ENCODE measurements at places on chromosomes 2 and 18.

- DNase-seq, result no peak
Measured at GRCh38 chr2:75055820-75056675, 97.6 kb downstream of the POLE4 start.

- no peak for DNase-seq
Measured at GRCh38 chr2:74707837-74708236, 53.8 kb downstream of the SEMA4F start.

DNA sequence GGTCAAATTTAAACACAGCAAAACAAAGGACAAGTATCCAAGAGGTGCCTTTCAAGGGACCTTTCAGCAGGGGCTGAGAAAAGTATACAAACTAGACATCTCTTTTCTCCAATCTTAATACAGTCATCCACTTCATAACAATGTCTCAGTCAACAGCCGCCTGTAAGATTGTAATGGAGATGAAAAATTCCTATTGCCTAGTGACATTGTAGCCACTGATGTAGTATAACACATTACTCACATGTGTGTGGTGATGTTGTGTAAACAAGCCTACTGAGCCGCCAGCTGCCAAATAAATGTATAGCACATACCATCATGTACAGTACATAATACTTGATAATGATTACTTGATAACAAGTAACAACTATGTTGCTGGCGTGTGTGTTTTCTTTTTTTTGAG, 31.0 kb downstream of the VIT start:
- DNase-seq, result no peak

DNA sequence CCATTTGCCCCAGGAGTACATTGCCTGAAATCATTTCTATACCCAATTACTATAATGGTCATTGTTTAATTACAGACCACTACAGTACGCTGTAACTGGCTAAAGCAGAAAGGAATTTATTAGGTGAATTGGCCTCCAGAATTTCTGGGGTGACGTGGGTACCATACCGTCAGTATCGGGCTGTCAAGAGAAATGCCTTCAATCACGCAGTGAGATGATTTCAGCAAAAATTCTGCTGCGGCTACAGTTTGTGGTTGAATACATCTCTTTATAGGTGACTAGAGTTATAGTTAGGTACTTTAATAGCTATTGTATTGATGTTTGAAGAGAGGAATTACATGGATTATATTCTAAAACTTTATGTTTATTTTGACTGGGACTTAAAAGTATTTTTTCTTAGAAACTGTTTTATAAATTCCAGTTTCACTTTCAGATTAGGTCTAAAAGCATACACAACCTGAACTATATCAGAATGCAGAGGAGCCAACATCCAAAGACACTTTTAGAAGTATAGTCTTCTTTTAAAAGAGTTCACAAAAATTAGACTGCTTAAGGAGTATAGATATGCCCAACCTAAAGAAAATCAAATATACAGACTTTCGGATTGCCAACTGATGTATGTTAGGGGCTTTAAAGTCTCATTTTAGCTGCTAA, 128.4 kb downstream of the TTC27 start:
- no peak for DNase-seq

- no peak for DNase-seq
Measured at GRCh38 chr2:24915796-24916195, 4.2 kb downstream of the ADCY3 start.

- no peak for DNase-seq
Measured at GRCh38 chr2:36125702-36126101, 229.9 kb upstream of the CRIM1 start.

GRCh38 chr2:28395334-28396061, 2.8 kb downstream of the FOSL2 start:
- no peak for DNase-seq

DNA sequence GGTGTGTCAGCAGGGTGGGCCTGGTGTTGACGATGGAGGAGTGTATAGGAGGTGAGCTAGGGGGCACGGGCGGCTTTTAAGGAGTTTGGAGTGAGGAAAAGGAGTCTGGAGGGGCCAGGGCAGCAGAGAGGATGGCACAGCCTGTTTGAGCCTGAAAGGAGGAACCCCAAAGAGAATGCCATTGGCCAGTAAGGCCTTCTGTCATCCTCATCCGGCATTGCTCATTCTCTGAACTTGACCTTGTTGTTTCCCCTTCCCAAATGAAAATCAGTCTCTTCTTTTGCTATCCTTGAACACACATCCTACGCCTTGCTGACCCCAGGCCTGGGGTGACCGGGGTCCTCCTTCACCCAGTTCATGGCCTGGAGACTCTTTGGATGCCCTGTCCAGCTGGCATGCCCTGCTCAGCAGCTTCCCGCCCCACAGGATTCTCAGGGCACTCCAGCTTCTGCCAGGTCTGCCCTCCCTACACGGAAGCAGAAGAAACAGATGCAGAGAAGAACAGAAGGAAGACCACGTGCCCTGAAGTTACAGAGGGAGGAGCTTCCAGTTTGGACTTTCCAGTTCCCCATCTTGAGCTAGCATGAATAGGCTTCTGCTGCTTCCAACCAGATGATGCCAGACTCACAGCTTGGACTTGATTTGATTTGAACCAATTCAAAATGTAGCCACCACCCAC, 20.5 kb upstream of the KIF3C start:
- no peak for DNase-seq

DNA sequence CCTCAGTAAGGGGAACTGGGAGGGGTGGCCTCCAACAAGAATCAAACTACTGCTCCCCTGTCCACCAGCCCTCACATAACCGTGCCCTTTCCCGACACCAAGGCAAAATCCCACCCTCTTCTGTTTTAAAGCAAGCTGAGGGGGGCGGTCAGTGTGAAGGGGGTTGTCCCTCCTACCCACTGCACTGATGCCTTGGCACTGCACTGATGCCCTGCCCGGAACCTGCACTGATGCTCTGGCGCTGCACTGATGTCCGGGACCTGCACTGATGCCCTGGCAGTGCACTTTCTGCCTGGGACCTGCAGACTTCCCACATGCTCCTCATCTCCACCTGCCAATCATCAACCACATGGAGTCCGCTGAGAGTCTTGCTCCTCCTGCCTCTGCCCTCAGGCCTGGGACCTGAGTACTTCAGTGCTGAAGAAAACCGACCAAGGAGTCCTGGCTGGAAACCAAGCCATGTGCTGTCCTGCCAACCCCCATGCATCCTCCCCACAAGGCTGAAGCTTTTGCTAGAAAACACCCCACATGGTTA, 179.5 kb downstream of the SMAD2 start:
- DNase-seq, result no peak

DNA sequence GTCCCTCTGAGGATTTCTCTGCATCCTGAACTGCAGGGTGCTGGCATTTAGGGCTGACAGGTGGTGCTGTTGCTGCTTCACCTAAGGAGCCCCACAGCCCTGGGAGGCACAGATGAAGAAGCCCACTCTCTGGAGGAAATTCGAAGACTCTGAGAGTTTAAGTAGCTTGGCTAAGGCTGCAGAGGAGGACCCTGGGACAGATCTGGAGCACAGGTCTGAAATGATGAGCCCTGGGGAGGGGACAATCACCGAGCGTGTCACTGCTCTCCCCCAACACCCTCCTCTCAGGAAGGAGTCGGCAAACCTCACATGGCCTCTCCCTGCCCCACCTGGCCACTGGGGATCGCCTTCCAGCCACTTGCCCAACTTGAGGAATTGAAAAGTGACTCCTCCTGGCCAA, 18.6 kb downstream of the CYP27C1 start:
- no peak for DNase-seq

DNA sequence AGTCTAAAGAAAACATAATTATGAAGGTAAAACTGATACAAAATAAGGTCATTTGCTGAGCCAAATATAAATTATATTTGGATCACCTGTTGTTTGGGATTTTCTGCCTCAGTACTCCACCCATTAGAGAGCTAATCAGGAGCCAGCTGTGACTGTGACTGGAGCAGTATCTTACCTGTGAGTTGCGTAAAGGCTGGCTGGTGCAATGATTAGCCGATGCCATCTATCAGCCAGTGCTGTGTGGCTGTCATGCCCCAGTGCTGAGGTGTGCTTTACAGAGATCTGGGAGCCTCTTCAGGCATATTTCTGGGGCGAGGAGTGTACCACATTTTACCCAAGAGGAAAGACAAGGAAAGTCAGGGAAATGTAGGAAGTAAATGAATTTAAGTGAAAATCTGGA, 191.8 kb downstream of the LRRTM1 start:
- DNase-seq, result no peak

DNA sequence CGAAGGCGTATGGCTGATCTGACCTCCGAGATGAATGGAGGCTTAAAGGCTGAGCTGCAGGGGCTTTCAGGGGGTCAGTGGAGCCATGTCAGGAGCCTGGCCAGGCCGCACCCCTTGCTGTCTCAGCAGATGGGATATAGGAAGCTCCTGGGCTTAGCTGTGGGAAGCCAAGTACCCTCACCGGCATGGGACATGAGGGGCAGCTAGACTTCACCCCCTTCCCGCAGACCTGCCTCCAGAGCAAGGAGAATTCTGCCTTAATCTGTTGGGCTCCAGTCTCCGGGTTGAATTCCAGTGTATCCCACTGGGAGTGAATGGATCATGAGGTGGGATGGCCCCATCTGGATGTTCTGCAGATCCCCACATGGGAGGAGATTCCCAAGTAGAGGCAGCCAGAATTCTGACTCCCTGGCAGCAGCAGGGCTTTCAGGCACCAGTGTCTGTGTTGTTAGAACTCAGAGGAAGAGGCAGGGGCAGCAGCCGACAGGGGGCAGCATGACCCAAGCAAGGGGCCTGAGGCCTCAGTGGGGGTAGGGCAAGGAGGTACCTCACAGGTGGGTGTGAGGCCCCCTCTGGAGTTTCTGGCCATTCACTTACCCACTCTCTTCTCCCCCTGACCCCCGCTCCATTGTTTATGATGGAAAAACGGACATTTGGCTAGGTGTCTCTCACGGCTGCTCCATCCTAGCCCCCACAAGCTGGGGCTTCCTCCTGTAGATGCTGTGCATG, 19.1 kb downstream of the CAPG start:
- peak; percentile 81 for DNase-seq

DNA sequence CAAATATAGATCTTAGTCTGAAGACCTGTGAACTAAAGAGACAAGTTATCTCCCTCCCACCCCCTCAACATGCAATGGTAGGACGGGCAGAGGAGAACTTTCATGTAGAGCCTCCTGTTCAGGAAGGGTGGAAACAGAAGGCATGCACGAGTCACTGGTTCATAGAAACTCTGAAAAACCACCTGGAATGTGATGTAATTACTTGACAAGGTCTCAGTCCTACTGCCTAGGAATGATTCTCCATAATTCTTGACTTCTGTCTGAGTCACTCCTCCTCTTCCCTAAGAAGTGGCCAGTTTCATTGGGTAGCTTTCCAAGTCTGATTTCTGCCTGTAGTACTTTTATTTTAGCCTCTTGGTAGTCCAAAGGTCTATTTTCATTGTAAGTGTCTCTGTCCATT, 277.3 kb downstream of the PTPRM start:
- no peak for DNase-seq

DNA sequence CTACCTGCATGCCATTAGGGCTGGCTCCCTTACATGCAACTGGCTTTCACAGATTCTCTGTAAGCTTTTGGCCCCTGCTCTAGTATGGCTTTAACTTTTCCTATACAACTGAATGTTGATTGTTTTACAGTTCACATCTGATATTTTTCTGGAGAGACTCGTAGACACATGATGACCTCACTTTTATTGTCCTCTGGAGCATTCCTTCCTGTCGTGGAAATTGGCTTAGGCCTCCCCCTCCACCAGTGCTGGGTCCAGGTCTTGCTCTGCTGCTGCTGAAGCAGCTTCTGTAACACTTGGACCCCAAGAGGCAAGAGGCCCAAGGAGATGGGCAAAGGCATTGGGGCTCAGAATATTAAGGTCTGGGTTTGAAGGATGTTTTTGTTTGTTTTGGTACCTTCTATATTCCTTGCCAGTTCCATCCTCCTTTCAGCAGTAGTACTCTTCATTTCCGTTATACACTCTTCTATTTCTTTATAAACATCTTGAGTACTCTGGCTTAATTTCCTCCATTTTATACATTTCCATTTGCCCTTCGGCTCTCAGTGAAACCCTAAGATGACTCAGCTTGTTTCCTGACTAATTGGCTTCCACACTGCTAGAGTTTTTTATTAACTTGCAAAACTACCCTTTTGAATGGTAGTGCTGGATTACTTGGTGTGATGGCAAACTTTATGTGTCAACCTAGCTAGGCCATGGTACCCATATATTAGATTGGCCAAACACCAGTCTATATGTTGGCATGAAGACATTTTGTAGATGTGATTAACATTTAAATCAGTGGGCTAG, 219.8 kb downstream of the CDCA7 start:
- DNase-seq, result no peak

DNA sequence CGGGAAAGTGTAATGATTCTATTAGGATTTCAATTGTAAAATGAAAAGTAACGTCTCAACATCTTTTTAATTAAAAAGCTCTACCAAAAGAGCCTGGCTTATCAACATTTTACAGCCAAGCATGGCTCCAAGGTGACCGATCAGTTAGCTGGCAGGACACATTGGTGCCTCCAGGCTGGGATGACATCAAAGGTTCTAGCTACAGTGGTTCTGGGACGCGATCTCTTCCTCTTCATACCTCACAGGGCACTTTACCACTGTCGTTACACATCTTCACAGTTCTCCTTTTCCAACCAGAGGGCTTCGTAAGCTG, 693 bp downstream of the ORC2 start:
- no peak for DNase-seq

GRCh38 chr2:71831193-71831577, 316.5 kb downstream of the CYP26B1 start:
- no peak for DNase-seq

DNA sequence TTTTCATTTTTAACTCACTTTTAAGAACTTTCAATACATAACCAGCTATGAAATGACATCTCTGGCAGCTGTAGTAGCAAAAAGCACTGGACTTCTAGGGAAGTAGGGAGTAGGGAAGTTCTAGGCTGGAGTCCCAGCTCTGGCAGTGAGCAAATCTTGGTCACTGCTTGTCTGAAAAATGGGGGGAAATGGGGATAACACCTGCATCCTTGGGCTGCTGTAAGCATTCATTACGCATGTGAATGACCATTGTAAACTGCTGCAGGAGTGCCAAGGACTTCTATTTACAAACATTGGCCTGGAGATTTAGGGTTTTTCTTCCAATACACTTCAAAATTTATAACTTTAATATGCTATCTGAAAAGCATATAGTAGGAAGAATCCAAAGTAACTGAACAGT, 972 bp upstream of the MPP4 start:
- no peak for DNase-seq

DNA sequence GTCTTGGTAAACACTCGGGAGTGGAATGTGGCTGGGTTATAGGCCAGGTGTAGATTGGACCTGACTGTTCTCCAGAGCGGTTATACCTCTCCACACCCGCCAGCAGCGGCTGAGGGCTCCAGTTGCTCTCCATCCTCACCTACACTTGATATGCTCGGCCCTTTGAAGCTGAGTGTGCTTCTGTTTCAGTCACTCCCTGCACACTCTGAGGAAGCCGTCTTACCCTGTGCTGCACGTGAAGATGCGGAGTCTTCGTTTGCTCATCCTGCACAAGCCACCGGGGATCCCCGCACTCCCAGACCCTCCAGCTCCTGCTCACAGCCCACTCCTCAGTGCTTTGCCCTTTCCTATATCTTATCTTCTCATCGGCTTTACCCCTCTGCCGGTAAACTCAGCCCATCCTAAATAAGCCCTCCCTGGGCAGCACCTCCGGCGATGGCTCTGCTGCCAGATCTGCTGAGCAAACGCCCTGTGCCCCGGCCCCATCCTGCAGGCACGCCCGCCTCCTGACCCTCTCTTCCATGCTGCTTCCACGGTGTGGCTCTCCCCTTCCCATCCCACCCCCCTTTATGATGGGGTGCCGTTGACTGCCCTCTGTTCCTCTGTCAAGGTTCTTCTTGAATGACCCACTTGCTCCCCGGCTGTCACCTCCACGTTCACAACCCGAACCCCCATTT, 47.3 kb upstream of the ODC1 start:
- no peak for DNase-seq
